ENCODE measurements at places on chromosomes 5 and 9. TPM values are rescaled to one million over a fixed set of nuclear protein-coding genes. Genes with fewer than 3 reads are reported as not detected.

GRCh38 chr5:52798938-52799337 is 11.2 kb downstream of the ITGA1 start:
- DNase-seq = no peak

The WDR31 gene
- 1.2 TPM for total RNA-seq

The NAIF1 gene
- 14.5 TPM for total RNA-seq

- DNase-seq = no peak
Observed at GRCh38 chr5:93307557-93307956, 273.5 kb downstream of the NR2F1-AS1 start.

GRCh38 chr5:35240892-35241291 is 10.6 kb upstream of the PRLR start:
- no peak for DNase-seq

DNA sequence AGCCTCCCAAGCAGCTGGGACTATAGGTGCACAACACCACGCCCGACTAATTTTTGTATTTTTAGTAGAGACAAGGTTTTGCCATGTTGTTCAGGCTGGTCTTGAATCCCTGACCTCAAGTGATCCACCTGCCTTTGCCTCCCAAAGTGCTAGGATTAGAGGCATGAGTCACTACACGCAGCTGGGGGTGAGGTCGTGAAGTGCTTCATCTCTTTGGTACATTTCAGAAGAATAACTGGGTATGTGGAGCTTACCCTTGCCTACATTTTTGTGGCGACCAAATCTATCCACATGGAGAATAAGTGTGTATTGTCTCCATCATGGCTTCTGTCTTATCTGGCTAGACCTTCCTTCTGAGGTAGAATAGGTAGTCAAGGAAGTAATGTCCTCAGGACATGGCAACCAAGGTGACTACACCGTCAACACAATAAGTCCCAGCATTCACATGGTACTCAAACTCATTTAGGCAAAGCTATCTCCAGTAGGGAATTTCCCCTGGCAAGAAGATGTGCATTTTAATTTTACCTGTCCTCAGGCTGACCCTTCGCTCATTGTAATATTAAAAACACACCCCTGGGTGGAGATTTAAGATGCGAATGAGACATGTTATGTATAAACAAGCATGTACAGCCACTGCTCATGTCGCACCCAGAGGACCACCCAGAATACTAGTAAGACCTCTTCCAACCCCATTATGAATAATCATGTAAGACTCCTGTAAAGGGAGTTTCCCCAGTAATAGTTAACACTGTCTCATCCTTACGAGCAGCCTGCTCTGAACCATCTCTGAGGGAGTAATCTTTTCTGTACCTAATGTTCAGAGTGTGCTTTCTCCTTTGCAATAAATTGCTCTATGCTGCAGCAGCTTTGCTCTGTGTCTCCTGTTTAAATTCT is 1173.2 kb downstream of the TAF11L14 start:
- no peak for DNase-seq

GRCh38 chr5:4647955-4648354 is 492.2 kb upstream of the ADAMTS16 start:
- DNase-seq = no peak

The CATSPER3 gene
- total RNA-seq = 0.44 TPM

Data from T-cell (primary cell).